Stimulated activated CD8-positive, alpha-beta memory T cell treated with anti-CD3 and anti-CD28 coated beads, Interleukin-7, amount 100 ng/mL, for 1 hour (primary cell): ENCODE measurements at places on chromosomes 16 and 17.

DNA sequence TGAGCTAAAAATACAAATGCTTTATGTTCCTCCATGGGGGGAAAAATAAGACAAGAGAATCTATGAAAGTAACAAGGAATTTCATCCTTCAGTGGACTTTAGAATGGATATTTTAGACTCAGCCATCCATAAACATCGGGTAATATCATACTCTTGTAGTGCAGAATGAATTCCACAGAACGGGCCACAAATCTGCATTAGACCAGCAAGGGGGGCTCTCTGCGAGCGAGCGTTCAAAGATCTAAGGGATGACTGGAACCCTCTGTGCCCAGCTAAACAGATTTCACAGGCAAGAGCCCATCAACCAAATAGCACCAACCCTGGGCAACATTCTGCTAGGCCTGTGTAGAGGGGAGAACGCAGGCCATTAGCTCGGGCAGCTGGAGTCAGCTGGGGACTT, 537.9 kb upstream of the CDH11 start:
- DNase-seq = no peak

GRCh38 chr17:4100883-4101756, 41.7 kb downstream of the ZZEF1 start:
- no peak for DNase-seq

- DNase-seq = no peak
Observed at GRCh38 chr17:36602030-36602748, 806 bp downstream of the MRM1 start.

DNA sequence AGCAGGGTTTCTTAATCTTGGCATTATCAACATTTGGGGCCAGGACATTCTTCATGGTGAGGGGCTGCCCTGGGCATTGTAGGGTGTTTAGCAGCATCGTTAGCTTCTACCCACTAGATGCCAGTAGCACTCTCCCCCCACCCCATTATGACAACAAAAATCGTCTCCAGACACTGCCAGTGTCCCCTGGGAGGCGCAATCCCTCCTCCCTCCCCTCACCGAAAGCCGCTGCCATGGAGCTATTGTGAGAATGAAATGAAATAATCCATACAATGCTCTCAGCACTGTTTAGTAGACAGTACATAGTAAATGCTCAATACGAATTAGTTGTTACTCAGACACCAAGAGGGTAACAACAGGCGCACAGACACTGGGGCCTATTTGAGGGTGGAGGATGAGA, 502.9 kb downstream of the NPIPA7 start:
- DNase-seq = no peak

DNA sequence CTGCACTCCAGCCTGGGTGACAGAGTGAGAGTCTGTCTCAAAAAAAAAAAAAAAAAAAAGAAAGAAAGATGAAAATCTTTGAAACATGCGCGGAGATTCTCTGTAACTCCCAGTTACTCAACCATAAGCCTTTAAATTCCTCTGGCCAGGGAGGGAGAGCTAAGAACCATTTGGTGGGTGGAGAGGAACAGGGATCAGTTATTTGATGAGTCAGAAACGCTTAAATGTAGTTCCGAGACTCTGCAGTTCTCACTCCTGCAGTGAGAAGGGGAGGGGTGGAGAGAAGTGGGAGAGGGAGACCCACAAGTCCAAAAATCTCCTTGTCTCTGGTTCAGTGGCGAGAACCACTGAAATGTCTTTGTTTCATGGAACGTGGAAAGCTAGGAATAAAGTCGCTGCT, 266.7 kb downstream of the SOX9 start:
- no peak for DNase-seq
